ENCODE measurements at places on chromosomes 2 and 18. TPM values are rescaled to one million over a fixed set of nuclear protein-coding genes. Genes with fewer than 3 reads are reported as not detected.

The COL3A1 gene
- not detected for total RNA-seq

The CD8B2 gene
- not detected for total RNA-seq

The ZBTB7C gene
- total RNA-seq, result not detected

The ASXL3 gene
- 0.07 TPM for total RNA-seq

The CKAP2L gene
- 42.5 TPM for total RNA-seq

DNA sequence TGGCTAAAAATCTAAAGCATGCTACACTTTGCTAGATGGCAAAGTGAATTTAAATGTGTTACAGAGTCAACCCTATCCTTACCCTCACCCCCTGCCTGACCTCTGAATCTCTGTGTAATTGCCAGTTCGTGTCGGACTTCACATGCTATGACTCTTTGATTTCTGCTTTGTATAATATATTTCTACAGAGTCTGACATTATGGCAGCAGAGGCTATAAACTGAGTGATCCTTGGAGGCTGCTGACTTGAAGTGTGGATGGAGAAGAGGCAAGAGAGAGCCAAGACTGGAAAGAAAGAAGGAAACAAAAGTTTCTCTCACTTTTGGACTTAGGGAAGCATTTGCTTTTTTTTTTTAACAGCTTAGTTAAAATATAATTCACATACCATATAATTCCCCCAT, 89.9 kb upstream of the CYP26B1 start:
- no peaks in the 10 kb centered on the region for H3K36me3 ChIP-seq
- H3K4me1 ChIP-seq, result peaks cover 13% of the 10 kb centered on the region
- H3K4me3 ChIP-seq, result no peak overlapping the region
- no peak for DNase-seq
- no peaks in the 10 kb centered on the region for H3K27me3 ChIP-seq

GRCh38 chr18:48781163-48781987, 169.4 kb downstream of the SMAD7 start:
- peaks cover 4% of the 10 kb centered on the region for H3K36me3 ChIP-seq
- H3K27me3 ChIP-seq, result no peaks in the 10 kb centered on the region
- H3K4me3 ChIP-seq, result no peak overlapping the region
- no peak for DNase-seq

GRCh38 chr2:127404466-127405254, 13.6 kb upstream of the PROC start:
- no peak overlapping the region for H3K4me3 ChIP-seq
- no peak for DNase-seq
- H3K27ac ChIP-seq, result no peak overlapping the region
- H3K4me1 ChIP-seq, result peaks cover 34% of the 10 kb centered on the region

DNA sequence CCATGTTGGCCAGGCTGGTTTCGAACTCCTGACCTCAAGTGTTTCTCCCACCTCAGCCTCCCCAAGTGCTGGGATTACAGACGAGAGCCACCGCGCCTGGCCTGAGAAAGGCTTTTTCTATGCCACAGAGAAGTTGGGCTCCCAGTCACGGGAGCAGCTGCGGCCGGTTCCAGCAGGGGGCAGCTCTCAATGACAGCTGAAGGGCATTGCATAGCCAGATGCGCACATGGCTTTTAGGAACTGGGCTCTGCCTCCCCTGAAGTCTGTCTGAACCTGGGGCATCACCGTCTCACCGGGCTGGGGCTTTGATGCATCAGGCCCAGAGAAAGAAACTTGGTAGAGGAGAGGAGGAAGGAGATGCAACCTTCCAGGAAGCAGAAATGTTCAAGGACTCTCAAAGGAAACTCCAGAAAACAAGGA, 84.2 kb upstream of the LAPTM4A start:
- no peak overlapping the region for H3K4me3 ChIP-seq
- no peak overlapping the region for H3K27ac ChIP-seq
- peaks cover 26% of the 10 kb centered on the region for H3K4me1 ChIP-seq
- H3K36me3 ChIP-seq, result no peaks in the 10 kb centered on the region

- no peaks in the 10 kb centered on the region for H3K4me1 ChIP-seq
- no peak overlapping the region for H3K27ac ChIP-seq
- no peak overlapping the region for H3K4me3 ChIP-seq
- no peaks in the 10 kb centered on the region for H3K36me3 ChIP-seq
- no peaks in the 10 kb centered on the region for H3K27me3 ChIP-seq
Observed at GRCh38 chr18:78922856-78923255, 56.8 kb upstream of the SALL3 start.

GRCh38 chr2:8268172-8268783, 413.6 kb upstream of the ID2 start:
- no peaks in the 10 kb centered on the region for H3K27me3 ChIP-seq
- H3K36me3 ChIP-seq, result peaks cover 5% of the 10 kb centered on the region
- no peaks in the 10 kb centered on the region for H3K4me1 ChIP-seq
- H3K4me3 ChIP-seq, result no peak overlapping the region
- DNase-seq, result no peak

GRCh38 chr2:28958689-28959088, 22.4 kb upstream of the TOGARAM2 start:
- H3K4me1 ChIP-seq, result peaks cover 8% of the 10 kb centered on the region
- peaks cover 3% of the 10 kb centered on the region for H3K36me3 ChIP-seq
- DNase-seq, result peak; percentile 65
- no peaks in the 10 kb centered on the region for H3K27me3 ChIP-seq
- H3K27ac ChIP-seq, result no peak overlapping the region

DNA sequence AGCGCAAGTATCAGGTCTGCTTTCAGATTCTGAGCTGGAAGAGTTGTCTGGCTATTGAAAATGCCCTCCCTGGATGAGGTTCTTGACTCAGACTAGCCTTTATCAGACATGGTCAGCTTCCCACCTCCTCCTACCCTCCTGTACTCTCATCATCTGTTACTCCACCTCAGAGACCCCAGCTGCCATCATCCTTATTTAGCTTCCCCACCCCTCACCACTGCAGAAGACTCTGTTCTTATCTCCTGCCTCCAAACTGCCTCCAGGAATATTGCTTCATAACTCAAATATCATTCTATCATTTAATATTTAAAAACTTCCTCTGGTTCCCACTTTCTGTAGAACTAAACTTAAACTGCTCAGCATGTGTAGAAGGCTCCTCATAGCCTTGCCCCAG, 31.1 kb upstream of the PPP3R1 start:
- no peaks in the 10 kb centered on the region for H3K4me1 ChIP-seq
- H3K27me3 ChIP-seq, result peaks cover 50% of the 10 kb centered on the region
- H3K27ac ChIP-seq, result no peak overlapping the region
- H3K4me3 ChIP-seq, result no peak overlapping the region
- H3K36me3 ChIP-seq, result no peaks in the 10 kb centered on the region

GRCh38 chr2:112004253-112004645, 50.8 kb upstream of the TMEM87B start:
- H3K36me3 ChIP-seq, result no peaks in the 10 kb centered on the region
- no peak overlapping the region for H3K27ac ChIP-seq
- H3K27me3 ChIP-seq, result no peaks in the 10 kb centered on the region

DNA sequence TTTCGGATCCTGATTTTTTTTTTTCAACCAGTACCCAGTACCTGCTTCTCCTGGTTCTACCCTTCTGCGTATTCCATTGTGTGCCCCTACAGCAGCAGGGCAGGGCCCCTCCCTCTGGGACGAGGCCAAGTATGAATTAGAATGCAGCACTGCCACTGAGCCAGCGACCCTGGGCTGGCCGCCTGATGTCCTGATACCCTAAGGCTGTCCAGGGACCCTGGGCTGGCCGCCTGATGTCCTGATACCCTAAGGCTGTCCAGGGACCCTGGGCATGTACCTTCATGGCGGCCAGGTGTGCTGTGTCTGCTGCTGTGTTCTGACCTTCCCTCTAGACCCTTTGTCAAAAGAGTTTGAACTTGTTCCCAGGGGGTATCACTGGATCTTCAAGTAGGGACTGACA, 42.9 kb downstream of the CABLES1 start:
- H3K4me1 ChIP-seq, result no peaks in the 10 kb centered on the region
- DNase-seq, result no peak
- H3K4me3 ChIP-seq, result no peak overlapping the region

GRCh38 chr2:132519566-132519965, 103.0 kb downstream of the GPR39 start:
- DNase-seq, result no peak
- H3K27ac ChIP-seq, result no peak overlapping the region

GRCh38 chr2:157777427-157777826, 98.7 kb downstream of the ACVR1 start:
- H3K36me3 ChIP-seq, result peaks cover 49% of the 10 kb centered on the region
- no peaks in the 10 kb centered on the region for H3K27me3 ChIP-seq
- H3K27ac ChIP-seq, result no peak overlapping the region
- H3K4me3 ChIP-seq, result no peak overlapping the region
- peak; percentile 68 for DNase-seq
- peaks cover 14% of the 10 kb centered on the region for H3K4me1 ChIP-seq

- no peaks in the 10 kb centered on the region for H3K36me3 ChIP-seq
- DNase-seq, result no peak
- H3K4me3 ChIP-seq, result no peak overlapping the region
- no peak overlapping the region for H3K27ac ChIP-seq
Observed at GRCh38 chr2:99660616-99661406, 171.0 kb upstream of the REV1 start.

DNA sequence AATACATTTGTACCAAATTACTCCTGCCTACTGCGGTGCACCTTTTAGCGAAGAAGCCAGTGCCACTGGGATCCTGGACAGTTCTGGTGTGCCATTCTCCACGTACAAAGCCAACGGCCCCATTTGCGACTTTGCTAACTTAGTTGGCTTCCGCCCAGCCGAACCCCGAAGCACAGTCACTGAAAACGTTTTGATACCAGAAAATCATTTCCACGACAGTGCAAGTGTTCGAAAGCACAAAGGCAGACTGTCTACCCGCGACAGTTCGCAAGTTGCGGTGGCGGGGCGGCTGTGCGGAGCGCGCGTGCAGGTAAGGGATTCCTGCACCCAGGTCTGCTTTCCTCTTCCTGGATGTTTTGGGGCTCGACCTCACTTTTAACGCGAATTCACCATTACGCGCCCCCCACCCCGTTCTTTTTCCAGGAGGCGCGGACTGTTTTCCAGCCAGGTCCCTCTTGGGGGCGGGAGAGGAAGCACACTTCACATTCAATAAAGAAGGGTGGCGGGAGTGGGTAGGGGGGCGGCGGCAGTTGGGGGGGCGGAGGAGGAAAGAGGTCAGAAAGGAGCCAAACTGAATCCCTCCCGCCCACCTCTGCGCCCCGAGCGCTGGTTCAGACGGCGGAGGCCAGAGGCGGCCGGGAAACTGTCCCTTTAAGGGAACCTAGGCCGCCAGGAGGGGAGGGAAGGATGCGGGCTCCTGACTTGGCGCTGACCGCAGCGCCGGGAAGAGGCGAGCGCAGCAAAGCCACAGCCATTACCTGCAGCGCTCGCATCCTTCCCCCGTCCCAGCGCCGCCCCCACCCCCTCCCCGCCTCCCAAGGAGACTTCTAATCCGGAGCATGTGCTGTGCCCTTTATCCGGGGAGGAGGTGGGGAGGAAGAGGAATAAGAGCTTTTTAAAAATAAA, 107.4 kb upstream of the KCTD1 start:
- peaks cover 31% of the 10 kb centered on the region for H3K4me1 ChIP-seq
- DNase-seq, result peak; percentile 55
- peak overlapping the region; percentile 86 for H3K4me3 ChIP-seq
- peaks cover 29% of the 10 kb centered on the region for H3K27me3 ChIP-seq

DNA sequence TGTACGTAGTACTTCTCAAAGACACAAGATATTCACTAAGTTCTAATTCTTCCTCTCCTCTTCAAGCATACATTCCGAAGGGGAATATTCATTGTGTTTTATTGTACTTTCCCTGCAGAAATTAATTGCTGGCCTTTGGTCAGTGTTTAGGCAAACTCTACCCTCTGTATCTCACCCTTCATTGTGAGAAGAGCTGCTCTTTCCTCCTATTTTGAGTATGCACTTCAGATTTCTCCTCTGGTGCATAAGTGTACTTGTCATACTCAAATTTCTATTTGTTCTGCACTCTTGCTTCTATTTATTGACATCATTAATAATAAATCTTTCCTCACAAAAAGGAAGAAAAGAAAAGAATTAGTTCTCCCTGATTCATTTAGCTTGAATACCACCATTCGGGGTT, 485.4 kb upstream of the SLC8A1 start:
- no peak for DNase-seq
- H3K27me3 ChIP-seq, result no peaks in the 10 kb centered on the region
- no peak overlapping the region for H3K4me3 ChIP-seq

- H3K4me1 ChIP-seq, result no peaks in the 10 kb centered on the region
- H3K4me3 ChIP-seq, result no peak overlapping the region
- no peaks in the 10 kb centered on the region for H3K36me3 ChIP-seq
- no peak overlapping the region for H3K27ac ChIP-seq
Observed at GRCh38 chr2:229627728-229628127, 86.6 kb downstream of the DNER start.

DNA sequence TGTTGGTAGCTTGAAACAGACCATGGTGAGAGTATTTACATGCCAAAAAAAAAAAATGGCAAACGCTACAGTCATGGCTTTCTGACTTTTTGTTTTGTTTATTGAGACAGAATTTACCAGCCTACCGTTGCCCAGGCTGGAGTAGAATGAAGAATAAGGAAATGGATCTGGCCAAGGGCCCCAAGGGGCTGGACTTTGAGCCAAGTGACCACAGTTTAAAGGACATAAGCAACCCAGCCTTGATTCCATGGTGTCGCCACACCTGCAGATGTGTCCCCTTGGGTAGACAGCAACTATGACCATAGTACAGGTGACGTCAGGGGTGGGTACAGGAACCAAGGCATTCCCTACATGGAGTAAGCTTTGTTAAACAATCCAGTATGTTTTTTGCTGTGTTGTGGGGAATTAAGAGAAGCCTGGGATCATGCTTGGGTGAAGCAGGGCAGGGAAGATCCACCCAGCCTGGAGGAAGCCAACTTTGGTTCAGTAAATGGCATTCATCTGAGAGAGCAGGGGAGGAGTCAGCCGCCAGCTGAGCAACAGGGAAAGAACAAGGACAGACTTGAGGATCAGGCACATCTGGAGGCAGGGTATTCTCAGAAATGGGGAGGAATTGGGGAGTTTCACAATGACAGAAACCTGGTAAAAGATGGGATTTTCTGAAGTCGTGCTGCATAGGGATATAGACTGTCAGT, 110.3 kb upstream of the SH3BP4 start:
- H3K27me3 ChIP-seq, result no peaks in the 10 kb centered on the region
- peaks cover 23% of the 10 kb centered on the region for H3K4me1 ChIP-seq
- H3K4me3 ChIP-seq, result no peak overlapping the region
- H3K36me3 ChIP-seq, result peaks cover 5% of the 10 kb centered on the region
- DNase-seq, result peak; percentile 12
- H3K27ac ChIP-seq, result no peak overlapping the region

All from Calu3 (cell line).